ENCODE measurements at places on chromosomes 7 and 10. TPM values are rescaled to one million over a fixed set of nuclear protein-coding genes. Genes with fewer than 3 reads are reported as not detected.
A peak's percentile ranks its signal among the peaks of the same experiment; 100 is the strongest.

DNA sequence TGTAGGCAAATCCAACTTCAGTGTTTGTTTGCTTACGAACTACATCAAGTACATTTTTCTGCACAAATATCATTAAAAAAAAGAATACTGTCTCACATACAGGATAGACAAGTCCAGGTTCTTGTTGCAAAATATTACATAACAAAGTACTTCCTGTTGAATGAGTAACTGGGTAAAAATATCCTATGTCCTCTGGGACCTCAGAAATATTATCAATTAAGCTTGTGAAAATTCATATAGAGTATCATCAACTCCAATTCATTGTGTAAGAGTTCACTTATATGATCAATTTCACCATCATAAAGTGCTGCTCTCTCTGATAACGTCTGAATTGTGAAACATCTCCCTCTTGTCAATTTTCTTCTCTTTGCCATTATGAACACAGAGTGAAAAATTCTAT lies 22.6 kb downstream of the HERC4 start:
- no peak for DNase-seq

DNA sequence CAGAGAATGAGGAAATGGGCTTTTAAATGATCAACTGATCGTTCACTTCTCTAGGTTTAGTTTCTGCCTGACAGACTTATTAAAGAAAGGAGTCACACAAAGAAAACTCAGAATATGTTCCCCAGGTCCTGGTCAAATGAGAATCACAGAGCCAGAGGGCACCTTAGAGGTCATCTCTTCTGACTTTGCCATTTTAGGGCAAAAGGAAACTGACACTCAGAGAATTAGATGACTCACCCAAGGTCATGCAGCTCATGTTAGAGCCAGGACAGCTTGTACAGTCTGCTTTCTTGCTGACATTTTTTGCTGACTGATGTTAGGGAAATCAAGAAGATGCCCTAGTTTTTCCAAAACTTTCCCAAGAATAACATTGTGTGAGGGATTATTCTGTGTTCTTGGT lies 312.7 kb upstream of the SP8 start:
- DNase-seq: no peak

GRCh38 chr10:133297504-133297903 lies 11.2 kb downstream of the TUBGCP2 start:
- DNase-seq: no peak

Gene HMX3
- not detected for total RNA-seq

DNA sequence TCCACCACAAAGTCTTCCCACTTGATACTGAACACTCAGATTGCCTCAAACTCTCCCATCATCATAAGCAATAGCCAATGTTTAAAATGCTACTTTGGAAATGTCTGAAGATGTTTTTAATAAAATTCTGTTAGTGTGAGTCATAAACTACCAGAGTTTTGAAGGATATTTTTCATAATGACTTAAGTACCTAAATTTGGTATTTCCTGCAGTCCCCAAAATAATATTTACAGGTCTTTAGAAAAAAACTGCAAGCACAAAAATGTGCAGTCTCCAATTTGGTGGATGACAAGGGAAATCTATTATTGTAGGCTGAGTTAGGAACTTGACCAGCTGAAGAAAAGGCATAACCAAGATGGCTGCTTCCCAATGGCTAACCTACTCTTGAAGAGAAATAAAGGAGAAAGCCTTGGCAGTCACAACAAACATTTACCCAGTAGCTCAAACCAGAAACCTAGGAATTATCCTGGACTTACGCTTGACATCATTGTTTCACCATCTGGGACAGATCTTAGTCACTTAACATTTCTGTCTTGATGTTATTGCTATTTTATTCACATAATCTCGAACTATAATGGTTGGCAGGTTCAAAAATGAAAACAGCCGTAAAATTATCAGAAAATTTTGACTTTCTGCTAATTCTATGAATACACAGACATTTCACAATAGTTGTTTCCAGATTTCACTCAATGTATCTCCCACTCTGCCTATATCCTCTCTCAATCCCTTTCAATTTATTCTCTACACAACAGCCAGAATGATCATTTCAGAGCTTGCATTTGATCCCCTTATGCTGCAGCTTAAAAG lies 111.2 kb upstream of the STEAP1B start:
- DNase-seq: peak; percentile 35

DNA sequence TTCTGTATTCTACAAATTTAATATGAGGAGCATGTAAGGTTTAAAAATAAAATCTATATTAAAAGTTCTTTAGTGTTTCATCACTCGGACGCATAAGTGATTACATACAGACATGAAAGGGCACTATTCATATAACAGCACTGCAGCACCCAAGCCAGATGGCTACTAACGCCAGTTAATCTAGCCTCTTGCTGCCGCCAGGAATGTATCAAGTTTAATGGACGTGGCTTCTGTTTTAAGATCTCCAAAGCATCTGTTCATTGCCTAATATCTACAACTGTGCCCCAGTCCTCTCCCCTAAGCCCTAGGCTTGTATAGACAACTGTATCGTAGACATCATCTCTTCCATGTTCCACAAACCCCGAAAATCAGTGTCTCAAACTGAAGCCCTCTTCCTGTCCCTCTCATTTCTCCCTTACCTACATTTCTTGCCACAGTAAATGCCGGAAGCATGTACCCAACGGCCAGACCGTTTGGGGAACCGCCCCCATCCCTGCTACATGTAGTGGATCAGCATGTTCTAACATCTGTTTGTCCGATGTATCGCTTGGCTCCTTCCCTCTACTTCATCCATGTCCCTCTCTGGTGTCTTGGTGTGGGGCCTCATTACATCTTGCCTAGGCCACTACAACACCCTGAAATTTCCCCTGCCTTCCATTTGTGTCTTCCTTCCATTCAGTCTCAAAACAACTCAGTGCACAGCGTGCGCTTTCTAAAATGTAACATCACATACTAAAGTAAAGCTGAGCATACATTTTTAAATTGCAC lies 147.5 kb upstream of the RSU1 start:
- DNase-seq: no peak

GRCh38 chr7:22346383-22347107 lies 10.4 kb downstream of the RAPGEF5 start:
- DNase-seq: no peak

Gene HHEX
- total RNA-seq: 4.9 TPM

Gene GRB10
- 14.0 TPM for total RNA-seq

Gene UCMA
- total RNA-seq: not detected

GRCh38 chr10:71191551-71192076 lies 20.8 kb upstream of the UNC5B start:
- no peak for DNase-seq

Gene PTPRZ1
- total RNA-seq: not detected

Gene AASS
- 9.2 TPM for total RNA-seq

Gene CFAP46
- total RNA-seq: 1.3 TPM

Gene UNCX
- total RNA-seq: not detected

Gene PRKCQ
- total RNA-seq: not detected

Gene SPDYE6
- total RNA-seq: not detected

- DNase-seq: no peak
These were observed 4.9 kb upstream of the MEST start for GRCh38 chr7:130486954-130487436.

DNA sequence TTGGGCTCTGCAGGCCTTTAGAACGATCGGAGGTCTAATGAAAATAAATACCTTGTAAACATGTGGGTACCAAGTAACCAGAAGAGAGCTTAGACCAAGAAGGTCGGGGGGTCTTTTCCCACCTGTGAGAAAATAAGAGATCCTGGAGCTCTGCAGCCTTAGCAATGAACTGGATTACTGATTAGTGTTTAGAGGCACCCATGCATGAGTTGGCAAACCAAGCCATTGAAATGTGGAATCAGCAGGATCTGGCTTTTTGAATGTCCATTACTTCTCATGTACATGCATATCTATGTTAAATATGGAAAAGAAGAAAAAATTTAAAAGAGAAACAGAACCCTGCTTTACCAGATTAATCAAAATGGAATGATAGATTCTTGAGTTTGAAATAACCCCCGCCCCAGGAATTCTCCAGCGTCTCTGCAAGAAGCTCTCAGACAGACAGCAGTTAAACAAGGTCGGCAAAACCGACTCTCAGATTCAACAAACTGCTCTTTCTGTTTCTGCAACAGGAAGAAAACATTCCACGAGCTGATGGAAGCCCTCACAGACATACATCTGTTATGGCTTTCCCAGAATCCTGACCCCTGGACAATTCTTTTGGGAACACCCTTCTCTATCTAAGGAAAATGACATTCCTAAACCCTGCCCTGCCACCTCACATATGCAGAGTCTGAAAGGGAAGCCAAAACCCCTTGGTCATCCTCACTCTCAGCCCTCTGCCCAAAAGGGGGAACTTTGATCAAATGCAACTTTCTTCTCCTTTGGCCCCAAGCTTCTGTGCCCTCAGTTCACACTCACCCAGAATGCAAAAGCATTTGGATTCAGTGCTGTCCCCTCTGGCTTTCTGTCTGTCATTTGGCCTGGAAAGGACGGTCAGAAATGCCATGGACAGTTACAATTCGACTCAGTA lies 78.7 kb upstream of the EN2 start:
- DNase-seq: no peak

GRCh38 chr7:151498495-151498894 lies 21.2 kb downstream of the RHEB start:
- DNase-seq: no peak

DNA sequence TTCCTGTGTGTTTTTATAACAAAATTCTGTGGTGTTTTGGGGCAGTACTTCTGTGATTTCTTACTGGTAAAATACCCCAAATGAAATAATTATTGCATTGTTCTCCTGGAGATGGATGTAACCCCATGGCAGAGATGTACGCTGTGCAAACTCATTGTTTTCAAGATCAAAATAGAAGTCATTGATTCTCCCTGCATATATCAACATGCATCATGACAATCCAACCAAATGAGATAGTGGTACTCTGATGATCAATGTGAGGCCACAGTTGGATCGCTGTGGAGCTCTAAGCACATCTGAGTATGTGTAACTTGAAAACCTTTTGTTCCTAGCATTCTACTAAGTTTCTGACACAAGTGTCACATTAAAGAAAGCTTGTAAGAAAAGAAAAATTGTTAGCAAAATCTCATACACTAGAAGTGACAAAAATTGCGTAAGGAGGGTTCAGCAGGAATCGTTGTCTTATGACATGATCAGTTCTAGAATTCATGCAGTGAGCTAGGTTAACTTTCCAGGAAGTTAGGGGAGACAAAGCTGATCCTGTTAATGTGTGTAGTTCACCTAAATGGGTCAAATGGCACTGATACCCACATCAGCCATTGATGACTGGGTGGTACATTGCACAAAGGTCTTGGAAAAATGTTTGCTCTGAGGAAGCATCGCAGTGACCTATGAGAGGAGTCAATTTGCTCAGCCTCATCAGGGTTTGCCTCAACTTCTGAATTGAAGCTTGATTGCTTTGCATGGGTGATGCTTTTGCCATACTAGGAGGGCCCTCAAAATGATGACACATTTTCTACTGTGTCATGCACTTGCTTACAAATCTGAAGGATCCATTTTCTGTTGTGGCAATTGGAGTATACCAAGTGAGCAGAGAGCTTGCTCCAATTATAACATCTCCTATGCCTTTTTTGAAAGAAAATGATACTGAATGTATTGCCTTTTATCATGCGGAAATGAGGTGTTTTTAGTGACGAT lies 145.1 kb downstream of the PLXDC2 start:
- no peak for DNase-seq

Gene NAT16
- not detected for total RNA-seq

GRCh38 chr10:128143531-128143930 lies 17.3 kb upstream of the MKI67 start:
- no peak for DNase-seq

Gene DRGX
- total RNA-seq: 0.37 TPM

GRCh38 chr7:74206589-74207120 lies 3.2 kb upstream of the LAT2 start:
- peak; percentile 61 for DNase-seq

DNA sequence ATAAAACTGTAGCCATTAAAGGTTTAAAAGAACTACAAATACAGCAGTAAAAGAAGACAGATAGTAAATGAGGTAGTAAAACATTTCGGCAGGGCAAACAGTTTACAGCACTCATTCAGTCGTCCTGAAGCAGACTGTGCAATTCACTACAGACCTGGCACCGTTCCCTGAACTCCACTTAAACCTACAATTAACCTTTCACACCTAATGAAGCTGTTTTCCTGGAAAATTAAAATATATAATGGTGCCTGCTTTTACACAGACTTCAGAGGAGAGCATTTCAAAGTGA lies 335.3 kb downstream of the GFRA1 start:
- no peak for DNase-seq
